CD4-positive, alpha-beta memory T cell (primary cell): ENCODE measurements at places on chromosomes 7 and 10. TPM values are rescaled to one million over a fixed set of nuclear protein-coding genes. Genes with fewer than 3 reads are reported as not detected.

DNA sequence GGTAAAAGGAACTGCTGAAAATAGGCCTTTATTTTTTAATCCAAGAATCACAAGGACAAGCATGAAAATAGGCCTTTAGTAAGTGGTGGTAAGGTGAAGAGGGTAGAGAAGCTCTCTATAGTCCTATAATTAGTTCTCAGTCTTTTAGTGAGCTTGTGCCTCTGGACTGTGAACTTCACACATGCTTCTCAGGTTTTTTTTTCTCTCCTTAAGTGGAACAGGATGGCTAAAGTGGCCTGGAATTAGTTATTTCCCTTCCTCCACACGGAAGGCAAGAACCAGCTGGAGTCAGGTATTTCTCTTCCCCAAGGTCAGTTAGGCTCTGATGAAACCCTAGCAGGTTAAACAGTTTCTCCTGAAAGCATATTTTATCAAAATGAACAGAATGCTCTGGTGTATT is 203.0 kb upstream of the MINDY3 start:
- DNase-seq = no peak

The SSC4D gene
- not detected for total RNA-seq

The RAPGEF5 gene
- not detected for total RNA-seq

- no peak for DNase-seq
These were observed 50.4 kb downstream of the VKORC1L1 start for GRCh38 chr7:65923316-65923715.

DNA sequence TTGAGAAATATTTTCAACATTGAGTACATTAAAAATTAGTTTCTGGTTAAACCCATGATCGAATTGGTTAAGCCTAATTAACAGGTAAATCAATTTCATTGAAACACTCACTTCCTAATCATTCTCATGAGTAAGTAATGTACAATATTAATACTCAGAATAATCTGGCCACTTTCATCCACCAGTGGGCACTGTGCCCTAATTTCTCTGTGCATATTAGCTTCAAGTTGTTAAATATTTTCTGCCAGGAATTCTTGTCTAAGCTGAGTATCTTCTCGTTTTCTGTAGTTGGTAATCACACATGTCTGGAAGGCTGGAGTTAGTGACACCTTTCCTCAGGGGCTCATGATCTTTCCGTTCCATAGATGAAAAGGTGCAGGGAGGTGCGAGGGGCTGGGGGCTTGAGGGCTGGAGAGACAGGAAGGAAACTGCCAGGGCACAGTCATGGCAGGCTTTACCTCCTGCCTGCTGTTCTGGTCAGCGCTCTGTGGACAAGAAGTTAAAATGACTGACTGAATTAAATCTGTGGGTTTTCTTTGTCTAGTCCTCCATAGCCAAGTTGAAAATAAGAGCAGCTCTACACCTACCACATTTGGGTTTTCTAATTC is 71.9 kb downstream of the WIPF3 start:
- peak; percentile 10 for DNase-seq

GRCh38 chr10:76667408-76668370 is 969.9 kb downstream of the KCNMA1 start:
- DNase-seq = no peak

The NKX1-2 gene
- total RNA-seq = not detected

The OR2A7 gene
- 3.9 TPM for total RNA-seq

GRCh38 chr10:7436490-7437100 is 25.8 kb upstream of the SFMBT2 start:
- DNase-seq = no peak

The ARL4A gene
- total RNA-seq = 12.9 TPM

GRCh38 chr10:35555962-35556930 is 48.9 kb upstream of the GJD4 start:
- no peak for DNase-seq

GRCh38 chr7:47428768-47429472 is 153.0 kb downstream of the TNS3 start:
- no peak for DNase-seq

DNA sequence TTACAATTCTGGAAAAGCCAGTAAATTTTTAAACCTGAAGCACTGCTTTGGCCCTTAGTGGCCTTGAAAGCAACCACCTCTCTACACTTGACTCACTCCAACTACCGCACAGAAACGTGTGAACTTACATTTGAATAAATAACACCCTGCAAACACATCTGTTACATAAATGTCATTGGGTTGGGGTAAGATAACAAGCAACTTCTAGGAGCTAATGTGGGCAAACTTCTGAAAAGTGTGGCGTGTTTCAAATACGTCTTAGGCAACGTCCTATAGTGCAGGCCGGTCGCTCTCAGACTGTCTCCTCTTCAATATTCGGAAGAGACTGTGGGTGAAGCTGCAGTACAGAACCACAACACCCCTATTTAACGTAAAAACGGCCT is 474 bp downstream of the ORC5 start:
- peak; percentile 47 for DNase-seq

The VSIR gene
- 97.8 TPM for total RNA-seq

GRCh38 chr10:944034-944831 is 12.7 kb upstream of the LARP4B start:
- no peak for DNase-seq

DNA sequence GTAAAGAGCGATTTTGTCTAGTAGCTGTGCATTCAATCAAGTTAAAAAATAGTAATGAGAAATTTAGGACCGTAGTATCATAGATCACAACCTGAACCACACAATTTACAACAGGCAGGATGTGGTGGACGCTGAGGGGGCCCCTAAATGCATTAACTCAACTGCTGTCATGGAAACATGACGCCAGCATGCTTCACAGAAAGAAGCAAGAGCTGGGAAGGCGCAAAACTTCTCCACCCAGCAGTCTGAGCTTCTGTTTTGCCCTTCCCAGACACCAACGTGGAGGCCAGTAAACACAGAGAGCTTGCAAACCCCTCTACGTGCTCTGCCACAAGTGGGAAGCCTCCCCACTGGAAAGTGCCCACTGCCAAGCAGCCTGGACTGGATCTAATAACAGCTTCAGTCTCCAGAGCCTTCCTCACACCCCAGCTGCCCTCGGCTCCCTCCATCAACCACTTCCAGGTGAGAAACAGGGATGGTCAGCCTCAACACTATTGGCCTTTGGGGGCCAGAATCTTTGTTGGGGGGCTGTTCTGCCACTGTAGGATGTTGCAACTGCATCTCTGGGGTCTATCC is 151.8 kb downstream of the SFMBT2 start:
- DNase-seq = peak; percentile 79

DNA sequence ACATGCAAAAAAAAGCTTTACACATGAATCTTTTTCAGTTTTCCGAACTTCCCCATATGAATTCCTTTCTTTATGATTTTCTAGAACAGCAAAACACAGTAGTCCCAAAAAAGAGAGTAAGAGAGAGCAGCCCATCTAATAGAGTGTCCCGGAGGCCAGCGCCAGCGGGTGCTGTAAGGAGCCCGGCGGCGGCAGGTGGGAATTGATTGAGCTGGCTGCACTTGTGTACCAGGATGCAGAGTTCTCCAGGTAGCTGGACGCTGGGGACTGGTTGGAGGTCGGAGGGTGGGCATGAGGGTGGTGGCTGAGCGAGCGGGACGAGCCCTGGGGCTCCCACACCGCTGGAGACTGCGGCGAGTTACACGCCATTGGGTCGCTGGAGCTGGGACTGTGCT is 4.0 kb downstream of the DLX5 start:
- no peak for DNase-seq

The RARRES2 gene
- not detected for total RNA-seq

DNA sequence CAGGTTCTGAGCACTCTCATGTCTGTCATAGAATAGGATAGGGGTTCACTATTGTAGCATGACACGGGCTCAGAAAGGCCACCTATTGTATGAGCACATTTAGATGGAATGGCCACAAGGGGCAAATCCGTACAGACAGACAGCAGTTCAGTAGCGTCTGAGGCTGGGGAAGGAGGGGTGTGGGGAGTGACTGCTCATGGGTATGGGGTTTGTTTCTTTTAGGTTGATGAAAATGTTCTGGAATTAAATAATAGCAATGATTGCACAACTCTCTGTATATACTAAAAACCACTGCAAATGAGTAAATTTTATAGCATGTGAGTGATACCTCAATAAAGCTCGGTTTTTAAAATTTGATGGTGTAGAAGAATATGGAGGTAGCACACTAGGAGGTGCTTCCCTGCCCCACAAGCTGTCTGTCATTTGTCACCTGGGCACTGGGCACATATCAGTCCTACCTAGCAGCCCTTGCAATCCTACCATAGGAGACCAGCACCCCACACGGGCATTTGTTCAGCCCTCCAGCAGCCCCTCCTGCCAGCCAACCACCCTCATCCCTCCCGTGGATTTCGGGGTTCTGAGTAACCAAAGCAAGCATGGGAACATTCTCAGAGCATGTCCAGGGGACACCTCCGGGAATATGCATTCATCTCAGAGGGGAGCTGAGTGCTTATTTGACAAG is 35.2 kb downstream of the KCNMA1 start:
- no peak for DNase-seq

GRCh38 chr7:41965951-41966505 is 263.1 kb upstream of the INHBA start:
- no peak for DNase-seq

DNA sequence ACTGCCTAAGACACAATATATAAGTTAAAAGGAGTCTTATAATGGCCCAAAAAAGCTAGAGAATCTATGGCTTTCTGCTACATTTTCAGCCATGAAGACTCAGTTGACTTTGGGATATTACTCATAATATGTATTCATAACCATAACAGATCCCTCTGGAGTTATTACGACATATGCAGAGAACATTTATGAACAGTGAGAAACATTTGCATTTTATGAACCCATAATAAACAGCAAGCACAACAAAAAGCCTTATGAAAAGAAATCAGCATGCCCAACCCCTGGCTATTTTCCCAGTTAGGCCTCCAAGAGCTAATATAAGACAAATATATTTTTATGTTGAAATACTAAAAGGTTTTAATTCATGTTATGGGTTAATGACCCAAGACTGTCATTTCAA is 52.4 kb downstream of the ARMH3 start:
- DNase-seq = no peak

The CAV2 gene
- total RNA-seq = 0.19 TPM

The ZCCHC24 gene
- 1.9 TPM for total RNA-seq

- no peak for DNase-seq
These were observed 28.8 kb upstream of the JCAD start for GRCh38 chr10:30088178-30088577.

- no peak for DNase-seq
These were observed 44.2 kb downstream of the PRF1 start for GRCh38 chr10:70558295-70558694.

- DNase-seq = no peak
These were observed 168.6 kb upstream of the ZMIZ1 start for GRCh38 chr10:78899996-78900714.

The PAOX gene
- total RNA-seq = 9.1 TPM

GRCh38 chr7:36978461-36978860 is 254.2 kb upstream of the AOAH start:
- DNase-seq = no peak

The PROSER2 gene
- total RNA-seq = 1.3 TPM

DNA sequence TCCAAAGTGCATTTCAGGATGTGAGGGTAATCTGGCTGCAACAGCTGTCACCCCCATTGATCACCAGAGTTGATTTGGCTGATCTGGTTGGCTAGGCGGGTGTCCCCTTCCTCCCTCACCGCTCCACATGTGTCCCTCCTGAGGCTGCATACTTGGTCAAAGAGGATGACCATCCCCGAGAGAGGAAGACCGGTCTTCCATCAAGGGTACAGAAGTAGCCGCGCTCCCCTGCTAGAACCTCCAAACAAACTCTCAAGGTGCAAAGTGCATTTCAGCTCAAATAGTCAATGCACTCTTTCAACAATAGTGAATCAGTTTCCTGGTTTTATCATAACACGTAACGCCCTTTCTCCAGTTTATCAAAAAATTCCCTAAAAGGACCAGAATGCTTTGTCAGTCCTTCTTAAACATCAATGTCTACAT is 44.6 kb downstream of the CARD11 start:
- no peak for DNase-seq

The COL28A1 gene
- total RNA-seq = 0.15 TPM

DNA sequence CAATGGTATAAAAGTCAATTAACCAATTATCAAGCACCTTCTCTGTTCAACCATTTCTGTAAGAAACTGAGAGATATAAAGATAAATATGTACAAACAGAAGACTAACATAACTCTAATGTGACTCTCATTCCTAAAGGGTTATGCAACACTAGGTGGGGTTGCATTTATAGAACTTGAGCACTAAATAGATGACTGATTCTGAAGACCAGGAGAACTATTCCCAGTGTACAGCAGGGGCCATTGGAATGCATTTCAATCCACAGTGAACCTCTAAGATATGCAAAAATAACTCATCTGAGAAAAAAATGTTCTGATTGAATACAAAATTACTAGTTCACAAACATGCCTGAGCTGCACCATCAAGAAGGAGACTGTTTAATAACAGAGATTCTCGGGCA is 341.2 kb upstream of the STEAP1 start:
- DNase-seq = no peak

- no peak for DNase-seq
These were observed 70.1 kb upstream of the RAB11FIP2 start for GRCh38 chr10:118116715-118117449.

The CACNA2D1 gene
- total RNA-seq = not detected

- DNase-seq = no peak
These were observed 180.8 kb downstream of the MAD1L1 start for GRCh38 chr7:2051707-2052656.

DNA sequence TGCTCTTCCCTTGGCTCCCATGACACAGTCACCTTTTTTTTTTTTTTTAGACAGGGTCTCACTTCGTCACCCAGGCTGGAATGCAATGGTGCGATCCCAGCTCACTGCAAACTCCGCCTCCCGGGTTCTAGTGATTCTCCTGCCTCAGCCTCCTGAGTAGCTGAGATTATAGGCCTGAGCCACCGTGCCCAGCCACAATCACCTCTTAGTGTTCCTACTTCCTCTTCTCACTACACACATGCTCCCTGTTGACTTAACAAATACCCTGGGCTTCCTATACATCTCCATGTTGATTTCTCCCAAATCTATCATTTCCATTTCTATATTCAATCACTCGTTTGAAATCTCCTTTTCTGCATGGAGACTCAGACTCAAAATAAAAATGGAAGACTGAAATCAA is 91.7 kb downstream of the CUBN start:
- no peak for DNase-seq

GRCh38 chr10:133405844-133406527 is 12.0 kb downstream of the MTG1 start:
- no peak for DNase-seq

DNA sequence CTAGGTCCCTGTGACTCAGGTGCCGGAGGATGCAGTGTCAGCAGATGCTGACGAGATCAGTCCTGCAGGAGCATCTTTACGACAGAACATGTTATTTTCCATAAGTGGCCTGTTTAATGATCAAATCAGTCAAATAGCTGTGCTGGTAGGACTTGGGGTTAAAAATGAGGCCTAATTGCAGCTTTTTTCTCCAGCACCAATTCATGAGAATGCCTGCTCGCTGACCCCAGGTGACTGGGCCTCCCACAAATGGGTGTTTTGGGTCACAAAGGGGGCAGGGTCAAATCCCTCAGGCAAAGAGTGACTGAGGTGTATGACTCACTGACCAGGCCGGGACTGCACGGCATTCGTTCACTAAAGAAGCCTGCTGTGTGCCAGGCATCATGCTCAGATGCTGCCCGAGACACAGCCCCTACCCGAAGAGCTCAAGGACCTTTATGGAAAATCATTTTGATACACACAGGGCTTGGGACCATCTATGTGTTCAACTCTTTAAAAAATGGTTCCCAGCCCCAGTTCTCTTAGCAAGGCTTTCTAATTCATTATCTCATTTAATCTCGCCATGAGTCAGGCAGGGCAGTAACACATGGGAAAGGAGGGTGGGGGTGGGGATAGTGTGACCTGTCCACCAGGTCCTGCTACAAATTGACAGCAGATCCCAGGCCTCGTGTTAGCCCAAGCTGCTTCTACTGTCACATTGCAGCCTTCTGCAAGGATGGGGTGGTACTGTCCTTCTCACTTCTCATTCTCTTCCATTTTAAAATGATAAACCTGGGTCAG is 21.1 kb downstream of the ZNF775 start:
- no peak for DNase-seq
